PC-3 (cell line): ENCODE measurements at places on chromosomes 7 and 10.
A peak's percentile ranks its signal among the peaks of the same experiment; 100 is the strongest.

GRCh38 chr7:45048748-45049147, 40.0 kb downstream of the NACAD start:
- peak; percentile 64 for DNase-seq

DNA sequence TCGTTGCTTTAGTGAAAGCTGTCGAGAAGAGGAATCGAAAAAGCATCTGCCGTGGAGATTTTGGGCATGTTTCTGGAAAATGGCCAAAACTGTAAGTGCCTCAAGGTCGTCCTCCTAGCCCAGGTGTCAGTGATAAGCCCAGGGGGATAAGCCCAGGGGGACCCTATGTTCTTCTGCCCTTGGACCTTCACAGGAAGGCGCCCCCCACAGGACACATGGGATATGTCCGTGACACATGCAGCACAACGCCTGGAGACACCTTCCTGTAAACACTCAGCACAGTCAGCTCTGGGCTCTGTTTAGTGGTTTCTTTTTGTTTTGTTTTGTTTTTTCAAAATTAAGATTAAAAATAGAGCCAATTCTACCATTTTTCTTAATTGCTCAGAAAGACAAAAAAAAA, 272.7 kb downstream of the KLF6 start:
- DNase-seq = no peak

DNA sequence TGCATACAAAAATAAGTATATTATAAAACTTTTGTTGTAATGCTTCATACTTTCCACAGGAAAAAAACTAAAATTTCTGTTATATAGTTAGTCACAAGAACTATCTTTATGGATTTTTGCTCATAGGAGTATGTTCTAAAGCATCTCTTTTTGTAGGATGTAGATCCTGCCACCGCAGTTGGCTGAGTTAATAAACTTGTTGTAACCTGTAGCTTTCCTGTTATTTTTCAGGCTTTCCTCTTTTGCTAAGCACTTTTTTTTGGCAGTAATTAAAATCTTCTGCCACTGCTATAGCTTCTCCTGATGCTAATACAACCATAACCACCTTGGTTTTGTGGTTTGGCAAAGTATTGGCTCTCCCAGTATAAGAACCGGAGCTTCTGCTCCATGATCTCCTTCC, 60.3 kb downstream of the WNT2 start:
- DNase-seq = no peak

DNA sequence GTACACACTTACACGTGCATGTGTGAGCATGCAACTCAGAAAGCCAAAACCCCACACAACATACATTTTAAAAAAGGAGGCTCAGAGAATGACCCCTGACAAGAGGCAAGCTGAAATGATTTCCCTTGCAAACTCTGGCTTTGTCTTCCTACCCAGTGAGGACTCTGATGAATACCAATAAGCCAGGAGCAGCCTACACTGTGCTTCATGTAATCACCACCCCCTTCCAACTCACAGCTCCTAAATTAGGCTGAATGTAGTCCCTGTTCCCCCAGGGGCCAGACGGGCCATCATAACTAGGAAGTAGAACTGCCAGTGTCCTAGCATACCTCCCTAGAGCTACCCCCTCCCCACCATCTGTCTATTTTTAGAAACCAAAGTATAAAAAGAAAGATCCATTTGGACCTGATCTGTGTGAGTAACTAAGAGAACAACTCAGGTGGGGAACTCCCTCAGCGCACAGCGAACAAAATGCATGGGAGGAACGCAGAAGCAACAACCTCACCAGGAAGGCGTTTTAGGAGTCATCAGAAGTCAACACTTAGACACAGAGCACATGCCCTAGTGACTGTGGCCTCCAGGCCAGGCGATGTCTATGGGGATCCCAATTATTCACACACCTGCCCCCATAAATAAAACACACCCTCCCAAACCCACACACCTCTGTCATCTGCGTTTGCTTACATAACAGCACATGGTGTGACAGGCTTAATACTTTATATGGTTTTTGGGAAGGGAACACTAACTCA, 1.9 kb downstream of the DGKI start:
- DNase-seq = no peak

DNA sequence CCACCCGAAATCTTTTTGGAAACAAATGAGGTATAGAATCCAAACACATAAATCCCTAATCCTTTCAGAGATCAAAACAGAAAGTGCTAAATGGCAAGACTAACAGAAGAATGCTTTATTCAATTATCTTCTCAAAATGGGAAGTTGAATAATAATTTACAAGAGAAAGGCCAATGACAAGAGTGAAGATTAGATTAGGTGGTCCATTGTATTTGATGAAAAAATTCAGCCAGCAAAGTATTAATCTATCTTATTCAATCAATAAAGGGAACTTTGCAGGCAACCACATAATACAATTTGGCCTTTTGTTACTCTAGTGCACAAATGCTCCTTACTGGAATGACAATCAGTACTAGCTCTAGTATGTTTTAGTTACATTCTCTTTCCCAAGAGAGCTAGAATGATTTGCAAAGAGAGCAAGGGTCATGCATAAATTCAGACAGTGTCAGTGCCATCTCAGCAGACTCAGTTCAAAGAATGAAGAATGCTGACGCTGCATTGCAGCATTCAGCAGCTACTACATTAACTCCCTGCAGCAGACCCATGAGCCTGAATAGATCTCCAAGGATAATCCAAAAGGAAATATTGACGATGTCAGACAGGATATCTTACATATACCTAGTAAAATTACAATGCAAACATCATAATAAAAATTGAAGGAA, 131.8 kb downstream of the ANK3 start:
- DNase-seq = no peak

DNA sequence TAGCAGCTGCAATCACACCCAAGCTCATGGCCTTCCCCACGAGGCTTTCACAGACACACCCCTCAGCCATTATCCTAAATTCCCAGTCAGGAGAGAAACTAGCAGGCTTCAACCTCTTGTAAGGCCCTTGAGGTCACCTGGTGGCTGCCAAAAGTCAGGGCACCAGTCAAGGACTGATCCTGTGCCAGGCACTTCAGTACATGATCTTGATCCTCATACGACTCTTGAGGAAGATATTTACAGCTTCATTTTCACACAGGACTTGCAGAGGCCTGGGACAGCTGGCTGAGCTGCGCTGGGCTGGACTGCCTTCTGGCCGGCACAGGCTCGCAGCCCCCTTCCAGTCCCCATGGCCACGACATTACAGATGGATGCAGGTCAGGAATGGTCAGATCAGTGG, 8.8 kb downstream of the PDAP1 start:
- no peak for DNase-seq

DNA sequence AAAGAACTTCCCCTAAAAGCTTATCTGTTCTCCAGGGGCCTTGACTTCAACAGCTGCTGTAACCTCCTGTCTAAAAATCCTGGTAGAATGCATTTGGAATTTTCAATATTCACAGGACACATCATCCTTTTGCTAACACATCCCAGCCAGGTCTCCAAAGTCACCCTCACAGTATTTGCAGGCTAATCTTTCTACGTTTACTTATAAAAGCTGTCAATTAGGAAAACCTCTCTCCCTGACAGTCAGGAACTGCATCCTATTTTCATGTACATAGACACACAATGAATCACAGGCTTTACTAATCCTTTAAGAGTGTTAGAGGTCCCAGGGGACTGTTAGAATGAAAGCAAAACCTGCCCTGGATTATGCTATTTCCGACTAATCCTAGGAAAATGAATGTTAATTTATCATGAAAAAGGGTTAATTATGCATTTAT, 102.2 kb downstream of the GFRA1 start:
- no peak for DNase-seq

GRCh38 chr7:102103027-102103372, 183.7 kb upstream of the SH2B2 start:
- DNase-seq = no peak

- DNase-seq = no peak
These were observed 10.9 kb upstream of the PTN start for GRCh38 chr7:137354396-137354795.

DNA sequence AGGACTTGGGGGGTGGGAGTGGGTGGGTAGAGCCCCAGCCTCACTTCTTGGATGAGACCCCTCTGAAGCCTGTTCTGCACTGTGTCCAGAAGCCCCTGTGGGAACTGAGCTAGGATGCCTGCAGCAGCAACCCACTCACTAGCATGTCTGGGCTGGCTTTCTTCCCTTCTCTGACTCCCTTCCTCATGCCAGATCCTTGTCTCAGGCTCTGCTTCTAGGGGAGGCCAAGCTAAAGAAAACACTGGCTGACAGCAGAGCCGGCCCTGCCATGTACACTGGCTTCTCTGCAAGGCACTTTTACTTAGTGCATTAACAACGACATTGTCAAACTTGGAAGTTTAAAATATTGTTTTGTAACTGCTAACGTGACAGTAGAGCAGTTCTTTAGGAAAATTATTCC, 50.2 kb downstream of the ARHGAP22 start:
- DNase-seq = no peak

DNA sequence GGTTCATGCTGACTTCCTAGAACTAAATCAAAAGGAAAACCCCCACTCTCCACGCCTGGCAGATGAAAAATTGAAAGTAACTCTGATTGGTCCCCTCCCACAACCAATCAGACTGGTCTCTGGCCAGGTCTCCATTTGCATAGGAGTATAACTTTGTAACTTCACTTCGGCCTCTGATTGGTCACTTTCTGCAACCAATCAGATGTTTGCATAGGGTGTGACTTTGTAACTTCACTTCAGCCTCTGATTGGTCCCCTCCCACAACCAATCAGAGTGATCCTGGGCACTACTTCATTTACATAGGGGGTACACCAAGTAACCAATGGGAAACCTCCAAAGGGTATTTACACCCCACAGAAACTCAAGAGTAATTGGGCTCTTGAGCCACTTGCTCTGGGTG, 306.6 kb upstream of the PFKP start:
- DNase-seq = no peak

DNA sequence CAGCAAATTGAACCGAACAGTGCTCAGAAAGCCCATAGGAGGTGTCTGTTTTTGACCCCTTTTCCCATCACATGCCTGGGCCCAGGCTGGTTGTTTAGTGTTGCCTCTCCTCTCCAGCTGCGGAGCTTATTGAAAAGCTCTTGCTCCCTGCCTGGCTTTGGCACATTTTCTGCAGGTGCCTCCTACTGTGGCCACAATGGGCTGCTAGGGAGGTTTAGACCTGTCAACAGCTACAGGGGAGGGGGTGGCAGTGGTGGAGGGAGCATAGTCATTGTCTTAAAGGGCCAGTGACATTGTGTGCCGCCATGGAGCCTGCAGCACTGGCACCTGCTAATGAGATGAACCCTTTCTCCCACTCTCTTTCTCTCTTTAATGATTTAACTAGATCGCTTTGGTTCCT, 13.2 kb upstream of the ENO4 start:
- DNase-seq = no peak
